Left kidney (tissue), 8 donors: ENCODE measurements at places on chromosomes 3 and 15.

DNA sequence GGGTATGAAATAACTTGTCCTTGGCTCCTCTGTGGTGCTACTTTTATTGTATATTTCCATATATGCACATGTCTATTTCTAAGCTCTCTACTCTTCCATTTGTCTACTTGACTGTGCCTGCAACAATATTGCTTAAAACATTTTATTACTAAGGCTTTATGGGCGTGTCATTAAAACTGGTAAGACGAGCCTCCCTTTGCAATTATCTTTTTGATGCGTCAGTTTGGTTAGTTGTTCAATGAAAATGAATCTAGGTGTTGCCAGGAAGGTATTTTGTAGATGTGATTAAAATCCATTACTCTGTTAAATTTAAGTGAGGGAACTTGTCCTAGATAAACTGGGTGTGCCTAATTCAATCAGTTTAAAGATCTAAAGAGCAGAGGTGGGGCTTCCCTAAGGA, 12.9 kb upstream of the TRA2B start:
- no peak for DNase-seq

- DNase-seq: no peak
Observed at GRCh38 chr3:187186801-187187421, 10.4 kb upstream of the RTP1 start.

DNA sequence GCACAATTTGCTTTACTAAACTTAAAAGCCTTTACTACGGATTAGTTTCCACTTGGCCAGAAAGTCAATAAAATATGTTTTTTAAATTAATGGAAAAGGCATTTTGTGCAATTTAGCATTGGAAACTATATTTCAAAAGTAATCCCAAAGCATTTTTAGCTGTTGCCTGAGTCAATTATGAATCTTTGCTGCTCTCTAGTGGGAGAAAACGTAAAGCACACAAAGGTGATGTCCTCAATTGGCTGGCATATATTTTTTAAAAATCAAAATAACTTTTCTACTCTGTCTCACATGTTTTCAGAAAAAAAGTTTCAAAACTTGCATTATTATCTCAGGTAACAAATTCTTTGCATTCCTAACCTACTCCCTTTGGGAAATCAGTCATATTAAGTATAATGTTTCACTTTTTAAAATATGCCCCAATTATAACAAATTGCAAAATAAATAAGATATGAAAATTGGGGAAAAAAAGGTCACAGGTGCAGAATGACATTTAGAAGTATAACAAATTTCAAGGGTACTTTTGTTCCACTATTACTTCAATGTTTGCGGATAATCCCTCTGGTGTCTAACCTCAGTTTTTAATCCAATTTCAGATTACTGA, 47.2 kb upstream of the TEX55 start:
- peak; percentile 28 for DNase-seq

GRCh38 chr3:113615976-113616375, 80.5 kb downstream of the USF3 start:
- DNase-seq: no peak

DNA sequence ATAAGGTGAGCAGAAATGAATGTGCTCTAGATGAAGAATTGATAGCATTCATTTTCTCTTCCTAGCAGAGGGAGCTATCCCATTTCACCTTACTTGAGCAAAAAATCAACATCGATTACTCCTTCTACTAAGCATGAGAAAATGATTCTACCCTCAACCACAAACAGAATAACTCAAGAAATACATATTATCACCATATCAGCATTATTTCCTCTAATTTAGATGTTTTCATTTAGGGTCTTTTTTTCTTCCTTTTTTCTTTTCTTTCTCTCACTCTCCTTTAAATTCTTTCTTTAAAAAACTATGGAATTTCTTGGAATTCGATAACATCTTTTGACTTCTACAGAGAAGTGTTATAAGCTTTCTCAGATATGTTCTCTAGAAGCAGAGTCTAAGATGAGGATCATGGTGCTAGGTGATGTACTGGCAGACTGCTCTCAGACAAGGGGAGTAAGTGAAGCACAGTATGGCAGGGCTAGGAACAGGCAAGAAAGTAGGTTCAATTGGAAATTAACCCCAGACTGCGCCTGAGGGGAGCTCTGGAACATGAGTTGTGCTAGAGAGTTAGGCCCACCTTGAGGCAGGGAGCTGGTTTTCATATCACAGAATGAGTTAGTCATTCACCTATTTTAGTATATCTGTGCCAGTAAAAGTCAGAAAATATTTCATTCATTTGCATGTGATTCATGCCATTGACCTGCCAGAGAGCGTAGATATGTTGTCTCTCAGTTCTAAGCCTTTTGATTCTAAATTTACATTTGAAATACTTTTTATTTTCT, 279.2 kb upstream of the KCNH8 start:
- DNase-seq: no peak

- DNase-seq: no peak
Observed at GRCh38 chr3:184908859-184909258, 96.9 kb downstream of the VPS8 start.

- peak; percentile 74 for DNase-seq
Observed at GRCh38 chr3:42746455-42747450, 26.3 kb downstream of the CCDC13 start.

- DNase-seq: no peak
Observed at GRCh38 chr15:43244092-43244491, 22.6 kb downstream of the TGM5 start.

- no peak for DNase-seq
Observed at GRCh38 chr3:49901366-49902339, 2.0 kb downstream of the MST1R start.

GRCh38 chr3:180183346-180183745, 146.6 kb upstream of the PEX5L start:
- DNase-seq: no peak

DNA sequence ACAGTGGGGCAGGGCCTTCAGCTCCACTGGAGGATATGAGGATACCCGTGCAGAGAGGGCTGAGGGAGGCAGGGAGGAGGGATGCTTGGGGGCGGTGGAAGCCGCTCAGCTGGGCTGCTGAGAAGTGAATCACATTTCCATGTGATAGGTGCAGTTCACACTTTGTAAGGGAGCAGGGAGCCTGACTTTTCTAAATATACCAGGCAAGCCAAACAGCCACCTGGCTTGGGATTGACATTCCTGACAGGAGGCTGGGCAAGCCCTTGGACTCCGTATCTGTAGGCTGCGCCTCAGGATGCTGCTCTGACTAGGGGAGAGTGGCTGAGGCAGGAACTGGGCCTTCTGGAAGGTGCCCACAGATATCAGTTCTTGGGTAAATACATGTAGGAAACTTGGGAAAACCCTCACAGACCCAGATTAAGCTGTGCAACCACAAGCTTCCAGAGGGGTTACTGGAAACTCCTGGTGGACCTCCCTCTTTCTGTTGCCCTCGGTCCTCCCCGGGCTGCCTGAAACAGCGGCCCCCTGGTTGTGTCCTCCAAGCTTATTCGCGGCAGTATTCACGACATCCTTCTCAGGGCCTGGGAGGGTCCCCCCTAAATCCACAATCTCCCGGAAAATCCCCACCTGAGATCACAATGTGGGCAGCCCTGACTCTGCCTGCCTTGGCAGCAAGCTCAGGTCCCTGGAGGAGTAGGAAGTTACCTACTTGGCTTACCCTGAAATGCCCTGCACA, 33.0 kb upstream of the ADCY5 start:
- DNase-seq: no peak

DNA sequence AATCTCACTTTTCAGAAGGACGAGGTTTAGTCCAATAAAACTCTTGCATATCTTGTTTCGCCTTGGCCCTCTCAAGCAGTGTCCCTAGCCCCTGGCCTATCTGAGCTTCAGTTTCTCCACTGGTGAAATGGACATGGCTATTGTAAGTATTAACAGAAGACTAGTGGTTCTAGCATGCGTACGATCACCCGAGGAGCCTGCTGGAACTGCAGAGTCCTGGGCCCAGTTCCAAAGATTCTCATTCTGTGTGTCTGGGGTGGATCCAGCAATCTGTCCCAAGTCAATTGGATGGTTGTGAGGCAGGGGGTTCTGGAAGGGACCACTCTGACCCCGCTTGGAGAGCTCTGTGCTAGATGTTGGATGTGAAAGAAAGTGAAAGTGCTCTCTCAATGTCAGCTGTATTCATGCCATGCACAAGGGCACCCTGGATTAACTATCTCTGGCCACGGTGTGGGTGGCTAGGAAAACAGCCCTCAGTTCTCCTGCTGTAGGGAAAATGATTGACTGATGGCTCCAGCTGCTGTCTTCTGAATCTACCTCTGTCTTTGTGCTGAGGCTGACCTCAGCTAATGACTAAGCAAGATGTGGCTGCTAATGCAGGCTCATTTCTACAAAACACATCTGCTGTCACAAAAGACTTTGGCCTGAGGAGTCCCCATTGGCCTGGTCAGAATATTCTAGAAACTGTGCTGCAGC, 1.9 kb upstream of the PLA1A start:
- no peak for DNase-seq

GRCh38 chr3:127207727-127208482, 15.0 kb downstream of the PRR23E start:
- DNase-seq: no peak

DNA sequence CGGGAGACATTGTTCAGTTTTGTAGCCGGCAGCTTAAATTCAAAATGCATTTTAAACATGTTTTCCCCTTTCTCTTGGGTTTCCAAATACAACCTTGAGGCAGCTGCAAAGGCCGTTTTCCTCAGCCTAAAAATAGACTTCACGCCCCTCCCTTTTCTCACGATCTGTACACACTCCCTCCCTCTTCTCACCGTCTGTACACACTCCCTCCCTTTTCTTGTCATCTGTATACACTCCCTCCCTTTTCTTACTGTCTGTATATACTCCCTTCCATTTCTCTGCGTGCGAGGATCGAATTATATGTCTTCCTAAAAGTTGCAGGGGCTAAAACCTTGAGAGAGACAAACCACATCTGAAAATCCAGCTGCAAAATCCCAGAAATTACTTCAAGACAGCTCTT, 8.9 kb downstream of the MUC4 start:
- DNase-seq: no peak

DNA sequence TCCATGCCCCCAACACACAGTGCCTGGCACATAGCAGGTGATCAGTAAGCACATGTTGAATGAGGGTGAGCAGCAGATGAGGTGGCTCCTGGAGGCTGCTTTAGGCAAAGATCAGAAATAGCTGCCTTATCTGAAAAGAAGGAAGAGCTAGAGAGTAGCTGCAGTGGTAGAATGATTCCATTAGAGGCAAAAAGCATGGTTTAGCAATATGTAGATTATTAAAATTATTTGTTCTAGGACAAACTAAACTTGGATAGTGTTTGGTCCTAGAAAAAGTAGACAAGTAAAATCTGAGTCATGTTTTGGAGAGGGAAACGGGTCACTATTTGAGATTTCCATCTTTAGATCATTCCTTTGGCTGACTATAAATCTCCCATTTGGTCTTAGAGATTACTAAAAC, 32.1 kb downstream of the KIF7 start:
- DNase-seq: no peak

DNA sequence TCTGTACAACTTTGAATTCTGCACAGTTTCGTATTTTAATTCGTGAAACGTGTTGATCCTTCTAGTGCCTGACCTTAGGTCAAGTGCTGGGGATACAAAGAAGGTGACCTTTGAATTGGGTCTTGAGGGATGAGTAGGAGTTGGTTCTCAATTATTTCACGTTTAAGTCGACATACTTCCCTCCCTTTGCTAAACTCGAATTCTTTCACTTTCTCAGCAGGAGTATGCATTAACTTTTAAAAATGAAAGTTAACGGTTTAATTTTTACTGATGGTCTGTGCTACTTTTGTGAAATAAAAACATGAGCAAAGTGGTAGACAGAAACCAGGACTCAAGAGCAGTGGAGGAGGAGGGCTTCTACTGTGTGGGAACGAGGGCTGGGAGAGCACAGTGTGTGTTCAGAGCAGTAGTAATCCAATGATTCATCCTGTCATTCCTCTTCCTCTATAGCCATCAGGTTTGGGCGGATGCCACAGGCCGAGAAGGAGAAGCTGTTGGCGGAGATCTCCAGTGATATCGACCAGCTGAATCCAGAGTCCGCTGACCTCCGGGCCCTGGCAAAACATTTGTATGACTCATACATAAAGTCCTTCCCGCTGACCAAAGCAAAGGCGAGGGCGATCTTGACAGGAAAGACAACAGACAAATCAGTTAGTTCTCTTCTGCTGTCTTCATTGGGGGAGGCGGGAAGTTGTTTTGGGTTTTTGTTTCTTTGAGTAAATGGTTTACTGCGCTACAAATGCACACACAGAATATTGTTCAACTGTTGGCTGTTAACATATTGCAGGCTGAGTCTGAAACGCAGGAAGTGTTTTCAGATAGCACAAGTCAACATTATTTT, 78.6 kb upstream of the TSEN2 start:
- peak; percentile 61 for DNase-seq

- no peak for DNase-seq
Observed at GRCh38 chr3:50493086-50493485, 10.3 kb downstream of the CACNA2D2 start.

DNA sequence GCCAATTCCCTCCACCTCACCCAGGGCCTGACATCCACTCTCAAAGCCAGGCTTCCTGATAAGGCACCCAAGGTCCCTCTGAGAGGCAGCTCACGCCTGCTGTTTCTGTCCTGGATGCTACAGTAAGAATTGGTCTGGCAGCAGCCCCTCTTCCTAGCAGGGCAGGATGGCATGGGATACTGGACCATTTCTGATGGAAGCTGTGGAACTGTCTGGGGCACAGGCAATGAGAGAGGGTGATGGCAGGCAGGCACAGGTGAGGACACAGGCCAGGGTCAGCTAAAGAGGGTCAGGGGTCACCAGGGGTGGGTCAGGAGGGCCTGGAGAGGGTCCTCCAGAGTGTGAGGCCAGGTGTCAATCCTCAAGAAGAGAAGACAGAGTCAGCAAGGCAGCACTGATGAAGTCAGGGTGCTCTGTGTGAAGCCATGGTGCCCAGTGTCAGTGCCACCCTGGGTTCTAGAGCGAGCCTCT, 41.9 kb upstream of the SLC41A3 start:
- no peak for DNase-seq

DNA sequence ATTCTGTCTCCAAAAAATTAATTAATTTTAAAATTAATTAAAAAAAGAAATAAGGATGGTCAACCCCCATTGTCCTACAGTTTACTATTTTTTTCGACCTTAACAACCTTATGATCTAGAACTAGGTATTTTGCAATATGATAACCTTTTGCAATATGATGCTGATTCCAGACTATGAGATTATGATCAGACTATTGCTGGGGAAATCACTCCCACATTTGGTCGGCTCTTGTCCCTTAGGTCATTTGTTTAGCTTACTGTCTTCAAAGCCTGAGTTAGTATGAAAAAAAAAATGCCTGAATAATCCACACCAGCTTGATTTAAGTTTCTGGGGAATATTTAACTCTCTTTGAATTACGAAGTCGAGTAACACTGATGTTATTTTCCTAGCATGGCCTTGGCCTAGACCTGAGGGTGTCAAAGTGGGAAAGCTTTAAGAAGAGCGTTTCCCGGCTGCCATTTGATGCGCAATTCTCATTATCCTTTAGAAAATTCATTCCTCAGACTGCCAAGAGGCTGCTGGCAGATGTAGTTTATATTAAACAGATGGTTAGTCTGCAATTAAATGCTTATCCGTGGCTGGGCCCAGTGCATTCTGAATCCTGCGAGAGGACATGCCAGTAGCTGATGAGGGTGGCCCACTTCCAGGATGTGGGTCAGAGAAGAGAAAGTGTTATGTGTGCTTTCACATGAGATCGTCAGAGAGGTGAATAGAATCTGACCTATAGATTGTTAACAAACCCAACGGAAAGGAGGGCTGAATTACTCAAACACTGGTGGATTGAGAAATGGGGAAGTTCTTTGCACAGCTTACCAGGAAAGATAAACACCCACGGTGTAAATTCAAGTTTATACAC, 496.0 kb upstream of the THBS1 start:
- no peak for DNase-seq
